ENCODE measurements at places on chromosomes 2 and 18. TPM values are rescaled to one million over a fixed set of nuclear protein-coding genes. Genes with fewer than 3 reads are reported as not detected.

The GNLY gene
- total RNA-seq: not detected

The ADRA2B gene
- total RNA-seq: 0.06 TPM

The CD8A gene
- 0.34 TPM for total RNA-seq

The CRYBA2 gene
- total RNA-seq: not detected

The IL37 gene
- not detected for total RNA-seq

The GPN1 gene
- total RNA-seq: 57.5 TPM

The ERICH2 gene
- not detected for total RNA-seq

The ALPP gene
- total RNA-seq: 0.56 TPM

The ARHGAP25 gene
- not detected for total RNA-seq

The NDUFB3 gene
- total RNA-seq: 141 TPM

All from A549 treated with RU486 at 1 μM for 4 hours (cell line).